Fibroblast of skin of left biceps (primary cell): ENCODE measurements at places on chromosomes 4 and X.

- DNase-seq: no peak
Measured at GRCh38 chrX:519741-520140, 110.8 kb upstream of the SHOX start.

DNA sequence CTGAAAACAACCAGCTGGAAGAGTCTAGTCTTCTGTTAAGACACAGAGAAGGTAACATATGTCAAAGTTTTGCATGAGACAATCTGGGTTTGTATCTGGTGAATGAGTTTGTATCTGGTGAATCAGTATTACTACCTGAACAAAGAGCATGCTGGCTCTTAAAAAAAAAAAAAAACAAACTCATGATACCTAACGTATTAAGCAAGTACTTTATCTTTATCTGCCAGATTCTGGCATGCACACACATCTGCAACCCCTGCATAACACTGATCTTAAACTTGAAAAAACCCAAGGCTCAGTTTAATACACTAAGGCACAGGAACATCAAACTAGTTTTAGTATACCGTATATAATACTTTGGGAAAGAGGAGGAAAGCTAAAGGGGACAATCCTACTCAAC is 5.8 kb downstream of the YTHDC1 start:
- DNase-seq: no peak

GRCh38 chrX:133745349-133745748 is 240.0 kb downstream of the GPC3 start:
- DNase-seq: no peak

- no peak for DNase-seq
Measured at GRCh38 chr4:22551550-22551949, 35.7 kb upstream of the ADGRA3 start.

- no peak for DNase-seq
Measured at GRCh38 chrX:13994536-13995080, 35.1 kb downstream of the GEMIN8 start.
